Upper lobe of left lung (tissue), 6 donors: ENCODE measurements at places on chromosomes 1 and 21.
A peak's percentile ranks its signal among the peaks of the same experiment; 100 is the strongest.

- no peak for DNase-seq
Measured at GRCh38 chr1:15128520-15129313, 24.8 kb upstream of the TMEM51 start.

GRCh38 chr1:19462781-19463503, 22.4 kb downstream of the CAPZB start:
- no peak for DNase-seq

DNA sequence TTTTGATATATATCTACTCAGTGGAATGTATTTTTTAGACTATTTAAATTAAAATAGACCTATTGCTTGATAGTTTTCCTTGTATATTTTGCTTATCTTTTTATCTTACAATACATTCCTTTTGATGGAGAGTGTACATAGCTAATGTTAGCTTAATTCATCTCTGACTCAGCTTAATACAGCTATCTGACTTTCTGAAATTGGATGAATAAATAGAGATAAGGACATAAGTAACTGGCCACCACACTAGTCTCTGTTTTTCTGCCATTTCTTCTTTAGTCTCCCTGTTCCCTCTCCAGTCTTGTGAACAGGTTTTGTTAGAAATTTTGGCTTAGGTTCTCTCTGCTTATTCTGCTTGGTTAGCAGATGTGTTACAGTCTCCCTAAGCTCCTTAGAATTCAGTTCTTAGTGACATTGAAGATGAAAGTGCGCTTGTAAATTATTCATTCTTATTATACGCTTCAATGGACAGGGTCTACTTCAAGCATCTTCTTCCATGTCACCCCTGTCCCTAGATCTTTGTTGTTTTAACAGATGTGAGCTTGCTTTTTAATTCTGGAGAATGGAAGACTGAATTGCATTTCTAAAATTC, 59.6 kb downstream of the XPR1 start:
- no peak for DNase-seq

GRCh38 chr1:169680377-169681019, 30.9 kb downstream of the SELL start:
- DNase-seq = no peak

- DNase-seq = no peak
Measured at GRCh38 chr1:41850029-41850428, 68.7 kb downstream of the HIVEP3 start.

GRCh38 chr1:31228986-31229385, 10.7 kb downstream of the NKAIN1 start:
- DNase-seq = no peak

DNA sequence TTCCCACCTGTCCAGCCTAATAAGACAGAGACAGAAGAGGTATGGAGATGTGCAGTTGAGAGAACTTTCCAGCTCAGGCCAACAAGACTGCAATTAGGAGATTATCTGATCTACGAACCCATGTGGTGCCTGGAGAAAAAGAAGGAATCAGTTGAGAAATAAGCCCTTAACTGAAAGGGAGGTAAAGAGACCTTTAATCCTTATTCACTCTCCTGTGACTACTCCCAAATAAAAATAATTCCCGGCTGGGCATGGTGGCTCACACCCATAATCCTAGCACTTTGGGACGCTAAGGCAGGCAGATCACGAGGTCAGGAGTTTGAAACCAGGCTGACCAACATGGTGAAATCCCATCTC, 31.9 kb upstream of the SARS1 start:
- DNase-seq = no peak

- peak; percentile 43 for DNase-seq
Measured at GRCh38 chr1:116309090-116309870, 63.8 kb upstream of the ATP1A1 start.

- DNase-seq = peak; percentile 71
Measured at GRCh38 chr1:8259498-8260290, 58.2 kb upstream of the SLC45A1 start.

- no peak for DNase-seq
Measured at GRCh38 chr1:163459539-163459938, 137.8 kb downstream of the NUF2 start.

DNA sequence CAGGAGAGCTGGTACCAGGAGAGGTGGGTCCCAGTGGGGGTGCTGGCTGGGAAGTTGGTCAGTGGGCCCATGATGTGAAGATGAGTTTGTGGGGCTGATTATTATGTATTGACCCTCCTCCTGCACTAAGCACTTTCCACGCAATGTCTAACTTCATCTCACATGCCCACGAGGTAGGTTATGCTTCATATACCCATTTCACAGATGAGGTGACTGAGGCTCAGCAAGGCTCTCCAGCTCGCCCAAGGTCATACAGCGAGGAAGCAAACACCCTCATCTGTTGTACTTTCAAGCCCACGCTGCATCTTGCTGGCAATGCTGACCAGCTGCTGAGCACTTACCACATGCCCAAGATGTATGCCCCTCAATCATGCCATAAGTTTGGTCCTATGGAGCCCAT, 175.8 kb downstream of the GRIK3 start:
- DNase-seq = no peak

- DNase-seq = no peak
Measured at GRCh38 chr1:239879321-239880170, 212.1 kb upstream of the FMN2 start.

GRCh38 chr1:48600182-48600581, 128.2 kb upstream of the SPATA6 start:
- DNase-seq = no peak

DNA sequence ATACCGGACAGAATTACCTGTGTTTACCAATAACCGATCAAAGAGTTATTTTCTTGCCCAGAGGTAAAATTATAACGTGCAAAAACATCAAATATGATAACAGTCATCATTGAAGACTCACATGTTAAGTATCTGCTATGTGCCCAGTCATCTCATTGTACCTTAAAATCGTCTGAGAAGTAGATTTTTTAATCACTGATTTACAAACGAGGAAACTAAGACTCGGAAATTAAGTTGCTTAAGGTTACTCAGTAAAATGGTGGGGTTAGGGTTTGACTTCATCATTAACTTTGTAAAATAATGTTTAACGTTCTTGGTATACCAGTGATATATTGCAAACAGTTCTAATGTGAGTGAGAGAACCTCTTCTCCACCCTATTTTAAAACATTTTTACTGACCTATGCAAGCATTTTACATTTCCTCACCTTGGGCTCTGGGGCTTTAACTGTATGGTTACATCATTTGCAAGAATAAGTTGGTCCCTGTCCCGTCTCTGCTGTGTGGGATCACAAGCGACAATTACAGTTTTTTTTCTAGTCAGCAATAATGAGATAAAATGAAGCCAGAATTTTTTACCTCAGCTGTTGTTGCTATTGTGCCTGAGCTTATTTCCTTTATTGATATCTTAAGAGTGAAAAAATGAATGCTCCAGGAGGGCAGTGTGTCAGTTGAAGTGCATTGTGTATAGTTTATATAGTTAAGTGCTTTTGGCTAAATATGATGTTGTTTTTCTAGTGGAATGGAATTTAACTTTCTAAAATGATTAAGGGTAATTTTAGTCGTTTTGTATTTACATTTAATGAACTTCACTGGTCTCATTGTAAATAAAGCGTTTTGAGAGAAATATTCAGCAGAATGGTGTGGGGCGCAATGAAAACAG, 2.7 kb downstream of the RPRD2 start:
- DNase-seq = no peak

- no peak for DNase-seq
Measured at GRCh38 chr1:19512545-19512944, 27.2 kb upstream of the CAPZB start.

- no peak for DNase-seq
Measured at GRCh38 chr1:107683191-107683657, 281.8 kb downstream of the VAV3 start.

GRCh38 chr1:179298952-179299351, 5.4 kb downstream of the SOAT1 start:
- DNase-seq = no peak
